Activated T-helper 1 cell treated with Interleukin-2 at 50 U/mL for 16 hours (primary cell): ENCODE measurements at places on chromosomes 5 and 9.

DNA sequence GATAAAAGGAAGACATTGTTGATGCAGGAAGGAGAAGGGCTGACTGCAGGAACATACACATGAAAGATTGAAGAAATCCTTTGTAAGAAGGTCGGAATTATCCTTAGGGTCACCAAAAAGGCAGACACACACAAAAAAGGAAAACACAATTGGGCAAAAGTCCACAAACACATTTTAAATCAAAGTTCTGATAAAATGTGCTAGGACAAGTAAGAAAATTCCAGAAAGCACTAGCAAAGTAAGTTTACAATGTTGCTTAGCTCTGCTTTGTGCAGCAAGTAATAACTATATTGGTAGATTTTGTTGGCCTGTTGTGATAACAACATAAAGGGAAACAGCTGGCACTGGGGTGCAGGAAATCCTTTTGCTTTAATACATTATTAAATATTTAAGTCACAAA, 99.8 kb upstream of the VCAN start:
- no peak for DNase-seq

GRCh38 chr5:80568251-80568650, 1.8 kb downstream of the ANKRD34B start:
- DNase-seq: no peak

GRCh38 chr5:113067635-113068344, 91.2 kb downstream of the DCP2 start:
- DNase-seq: no peak

DNA sequence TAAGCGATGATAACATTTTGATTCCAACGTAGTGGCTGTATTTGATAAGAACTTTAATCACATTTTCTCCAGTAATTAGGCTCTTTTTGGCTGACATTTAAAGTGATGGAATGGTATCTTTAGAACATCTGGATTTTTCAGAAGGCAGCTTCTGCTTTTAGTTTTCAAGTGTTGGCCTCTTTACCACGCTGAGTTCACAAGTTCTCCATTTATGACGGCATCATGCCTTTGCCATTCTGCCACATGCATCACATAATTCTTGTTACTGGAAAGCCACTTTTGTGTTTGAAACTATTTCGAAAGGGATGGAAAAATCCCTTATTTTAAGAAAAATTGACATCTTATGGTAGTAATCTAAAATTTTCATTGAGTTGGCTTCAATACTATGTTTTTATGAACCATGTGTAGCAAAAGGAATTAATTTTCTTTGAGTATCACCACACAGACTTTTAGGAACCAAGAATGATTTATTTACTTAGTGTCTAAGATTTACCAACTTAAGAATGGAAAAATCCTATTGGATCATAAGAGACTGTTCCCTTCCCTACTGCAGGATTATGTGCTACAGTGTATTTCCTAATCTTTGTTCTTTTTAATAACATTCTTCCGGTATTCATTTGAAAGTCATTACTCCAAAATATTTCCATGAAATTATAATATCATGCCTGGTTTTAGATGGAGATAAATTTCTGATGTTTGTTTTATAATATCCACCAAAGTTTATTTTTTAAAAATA, 344.2 kb downstream of the ADGRV1 start:
- no peak for DNase-seq

- DNase-seq: no peak
Observed at GRCh38 chr9:99713838-99714306, 107.8 kb upstream of the NR4A3 start.

DNA sequence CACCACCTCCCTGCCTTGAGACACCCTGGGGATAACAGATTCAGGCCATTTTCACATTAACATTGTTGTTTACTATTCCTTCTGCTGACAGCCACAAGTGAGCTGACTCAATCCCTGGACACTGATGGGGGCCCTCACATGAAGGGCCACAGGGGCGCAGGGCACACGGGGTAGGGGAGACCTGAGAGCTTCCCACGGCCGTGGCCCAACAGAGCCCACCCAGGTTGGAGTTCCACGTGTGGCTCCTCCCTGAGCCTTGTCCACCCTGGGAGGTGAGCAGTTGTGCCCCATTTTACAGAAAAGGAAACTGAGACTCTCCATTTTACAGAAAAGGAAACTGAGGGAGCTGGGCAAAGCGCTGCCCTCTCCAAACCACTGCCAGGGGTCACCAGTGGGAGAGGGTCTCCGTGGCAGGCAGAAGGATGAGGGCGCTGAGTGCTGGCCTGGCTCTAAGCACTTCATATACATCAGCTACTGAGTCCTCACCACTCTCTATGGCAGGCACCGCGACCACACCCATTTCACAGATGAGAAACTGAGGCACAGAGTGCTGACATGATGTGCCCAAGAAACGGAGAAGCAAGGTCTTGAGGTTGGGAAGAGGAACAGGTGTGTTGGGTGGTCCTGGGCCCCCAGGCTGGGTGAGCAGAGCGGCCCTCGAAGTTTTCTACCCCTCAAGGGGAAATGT, 2.3 kb downstream of the NINJ1 start:
- no peak for DNase-seq

DNA sequence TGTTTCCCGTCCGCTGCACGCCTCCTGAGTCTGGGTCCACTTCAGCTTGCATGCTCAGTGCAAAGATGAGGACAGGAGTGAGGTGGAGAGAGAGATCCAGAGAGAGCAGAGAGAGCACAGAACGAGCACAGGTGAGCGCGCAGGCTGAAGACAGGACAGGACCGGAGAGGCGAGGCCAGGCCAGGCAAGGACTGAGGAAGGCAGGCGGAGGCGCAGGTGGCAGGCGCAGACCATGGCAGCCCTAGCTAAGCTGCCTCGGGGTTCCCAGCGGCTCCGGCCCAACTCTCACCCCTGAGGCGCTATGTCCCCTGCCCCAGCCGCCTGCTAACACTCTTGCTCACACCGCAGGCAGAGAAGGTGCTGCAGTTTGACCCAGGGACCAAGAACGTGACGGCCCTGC, 9.7 kb downstream of the GRIN1 start:
- no peak for DNase-seq

GRCh38 chr5:7816535-7816901, 34.4 kb downstream of the CFAP90 start:
- no peak for DNase-seq

- no peak for DNase-seq
Observed at GRCh38 chr9:30235564-30235963, 2148.9 kb upstream of the ACO1 start.

- DNase-seq: no peak
Observed at GRCh38 chr9:98054376-98054951, 2.1 kb upstream of the NANS start.

- no peak for DNase-seq
Observed at GRCh38 chr9:22068369-22068768, 59.3 kb upstream of the CDKN2B start.

DNA sequence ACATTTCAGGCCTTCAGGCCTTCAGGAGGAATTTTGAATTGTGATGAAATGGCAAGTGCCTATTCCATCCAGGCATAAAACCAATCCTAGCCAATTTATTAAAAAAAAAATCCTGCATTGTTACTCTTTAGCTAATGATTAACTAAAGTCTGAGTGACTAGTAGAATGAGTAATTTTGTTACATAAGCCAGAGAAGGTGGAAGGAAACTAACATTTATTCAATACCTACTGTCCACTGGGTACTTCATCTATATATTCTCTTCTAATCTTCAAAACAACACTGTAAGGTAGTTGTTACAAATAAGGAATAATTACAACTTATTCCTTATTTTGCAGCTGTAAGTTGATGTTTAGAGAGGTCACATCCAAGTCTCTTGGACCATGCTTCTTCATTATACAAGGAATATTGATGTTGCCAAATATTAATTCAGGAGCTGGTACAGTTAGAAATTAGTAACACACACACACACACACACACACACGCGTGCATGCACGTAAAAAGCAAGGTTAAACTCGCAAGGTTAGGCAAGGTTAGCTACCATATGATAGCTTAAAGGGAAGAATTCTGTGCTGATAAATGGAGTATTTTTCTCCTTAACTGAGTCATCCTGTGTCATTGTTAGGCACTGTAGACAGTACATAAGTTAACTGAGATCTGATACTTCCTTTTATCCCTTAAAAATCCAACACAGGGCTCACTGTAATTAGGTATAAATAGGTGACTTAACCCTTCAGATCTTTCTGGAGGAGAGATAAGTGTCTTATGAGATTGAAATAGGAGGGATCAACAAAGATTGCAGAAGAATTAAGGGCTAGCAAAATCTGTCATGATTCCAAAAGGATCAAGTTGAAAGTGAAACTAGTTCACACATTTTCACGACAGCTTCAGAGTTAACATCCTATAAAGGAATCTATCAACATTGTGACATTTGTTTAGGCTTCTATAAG, 596.9 kb downstream of the PDE4D start:
- no peak for DNase-seq

- DNase-seq: no peak
Observed at GRCh38 chr5:107820429-107820828, 149.7 kb upstream of the EFNA5 start.

GRCh38 chr5:77994943-77995342, 218.8 kb upstream of the TBCA start:
- no peak for DNase-seq

GRCh38 chr5:38870595-38870994, 24.8 kb downstream of the OSMR start:
- no peak for DNase-seq

GRCh38 chr5:151921916-151922315, 2.7 kb downstream of the GLRA1 start:
- no peak for DNase-seq

- no peak for DNase-seq
Observed at GRCh38 chr9:1939926-1940368, 75.2 kb upstream of the SMARCA2 start.

GRCh38 chr9:121833061-121833460, 181.6 kb downstream of the DAB2IP start:
- no peak for DNase-seq

- DNase-seq: no peak
Observed at GRCh38 chr5:87139795-87140194, 127.9 kb upstream of the RASA1 start.

GRCh38 chr9:124760719-124761118, 10.4 kb downstream of the NR6A1 start:
- DNase-seq: no peak

DNA sequence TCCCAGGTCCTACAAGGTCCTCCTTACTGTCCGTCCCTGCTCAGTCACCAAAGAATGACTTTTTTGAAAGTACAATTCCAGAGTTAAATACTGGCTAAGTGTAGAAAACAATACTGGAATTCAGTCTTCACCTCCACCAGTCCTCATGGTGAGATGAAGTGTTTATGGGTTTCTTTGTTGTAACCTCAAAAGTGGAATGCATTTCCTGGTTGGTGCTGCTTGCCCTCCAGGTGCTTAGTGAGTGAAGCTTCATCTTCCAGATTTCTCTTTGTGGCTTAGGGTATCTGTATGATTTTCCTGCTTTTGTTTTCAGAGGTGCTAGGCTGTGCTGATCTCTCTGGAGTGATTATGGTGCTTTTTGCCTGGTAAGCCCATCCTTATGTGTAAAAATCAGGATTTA, 49.4 kb upstream of the DHFR start:
- no peak for DNase-seq

GRCh38 chr5:117143406-117143805, 568.8 kb upstream of the SEMA6A start:
- no peak for DNase-seq

GRCh38 chr9:114003351-114003750, 74.7 kb downstream of the AMBP start:
- DNase-seq: no peak

- DNase-seq: no peak
Observed at GRCh38 chr9:125646217-125646616, 60.8 kb downstream of the MAPKAP1 start.

DNA sequence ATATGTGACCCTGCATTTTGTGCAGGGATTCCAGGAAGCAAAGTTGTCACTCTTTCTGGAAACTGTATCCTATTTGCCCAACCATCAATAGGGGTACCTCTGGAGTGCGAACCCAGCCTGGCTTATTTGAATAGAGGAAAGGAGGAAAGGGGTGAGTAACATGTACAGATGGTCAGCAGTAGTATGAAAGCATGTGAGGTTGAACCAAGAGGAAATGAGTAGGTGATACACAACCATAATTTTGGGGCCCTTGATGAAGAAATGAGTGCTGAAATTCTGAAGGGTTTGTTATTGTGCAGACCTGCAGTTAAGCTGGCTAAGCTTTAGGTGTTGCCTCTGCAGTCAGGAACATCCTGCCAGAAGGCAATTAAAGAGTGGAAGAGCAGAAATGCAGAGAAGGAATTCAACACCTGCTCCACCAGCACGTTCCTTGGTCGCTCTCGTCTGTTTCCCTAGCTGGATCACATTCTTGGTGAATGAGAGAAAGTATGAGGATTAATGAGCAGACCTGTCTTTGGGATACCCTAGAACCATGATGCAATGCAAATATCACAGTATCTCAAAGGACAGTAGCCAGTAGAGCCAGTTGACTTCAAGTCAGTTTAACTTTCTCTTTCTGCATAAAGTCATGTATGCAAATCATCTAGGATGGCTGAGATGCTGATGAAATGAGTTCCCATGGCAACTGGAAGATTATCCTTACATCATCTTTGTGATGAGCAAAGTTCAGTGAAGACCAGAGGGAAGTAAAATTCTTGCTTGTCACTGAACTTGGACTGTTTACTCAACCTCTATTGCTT, 13.2 kb upstream of the IL12B start:
- no peak for DNase-seq

GRCh38 chr5:56737002-56737621, 78.2 kb upstream of the MAP3K1 start:
- no peak for DNase-seq

GRCh38 chr5:116738615-116739261, 164.1 kb upstream of the SEMA6A start:
- DNase-seq: no peak

DNA sequence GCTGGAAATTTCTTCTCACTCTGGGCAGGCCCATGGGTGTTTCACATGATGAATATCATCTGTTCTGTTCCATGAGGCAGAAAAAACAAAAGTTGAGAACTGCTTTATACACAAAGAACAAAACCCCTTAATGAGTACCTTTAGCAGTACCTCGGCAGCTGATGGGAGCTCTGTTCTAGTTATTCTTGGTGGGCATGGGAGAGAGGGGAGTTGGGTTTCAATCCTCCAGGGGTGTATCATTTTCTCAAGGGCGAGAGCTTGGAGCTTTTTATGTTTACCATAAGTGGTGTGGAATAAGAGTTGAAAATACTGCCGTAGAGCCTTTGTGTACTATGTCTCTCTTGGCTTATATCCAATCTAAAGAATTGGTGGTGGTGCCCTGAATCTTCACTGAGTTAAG, 103.3 kb upstream of the ZNF608 start:
- no peak for DNase-seq

- no peak for DNase-seq
Observed at GRCh38 chr9:133031496-133031911, 707 bp downstream of the GTF3C5 start.
